ENCODE measurements at places on chromosomes 11 and 22.

DNA sequence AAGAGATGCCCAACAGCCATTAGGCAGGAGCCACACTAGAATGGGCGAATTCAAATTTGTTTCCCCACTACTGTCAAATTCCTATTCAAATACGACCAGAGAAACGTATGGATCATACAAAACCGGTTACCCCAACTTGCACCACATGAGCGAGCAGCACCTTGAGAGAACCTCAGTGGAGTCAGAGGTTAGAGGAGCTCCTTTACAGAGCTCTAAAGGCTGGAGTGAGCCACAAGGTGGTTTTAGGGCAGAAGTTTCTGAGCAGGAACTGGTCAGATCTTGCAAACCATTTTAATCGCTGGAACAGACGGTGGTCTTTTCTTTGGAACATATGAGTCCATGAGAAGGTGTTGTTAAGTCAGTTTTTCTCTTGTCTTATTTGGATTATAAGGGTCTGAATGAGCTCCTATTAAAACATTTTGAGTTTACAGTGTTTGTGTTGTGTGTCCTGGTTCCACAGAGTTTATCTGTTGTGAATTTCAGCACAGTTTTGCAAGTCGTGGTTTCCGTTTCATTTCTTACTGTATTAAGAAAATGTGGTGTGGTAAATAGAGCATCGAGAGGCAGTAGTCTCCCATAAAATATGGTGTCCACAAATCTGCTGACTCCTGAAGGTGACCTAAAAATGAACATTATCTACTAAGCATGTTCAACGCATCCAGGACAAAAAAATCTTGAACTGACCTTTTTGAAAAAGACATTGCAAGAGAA lies 471.7 kb downstream of the NTM start:
- DNase-seq: no peak

DNA sequence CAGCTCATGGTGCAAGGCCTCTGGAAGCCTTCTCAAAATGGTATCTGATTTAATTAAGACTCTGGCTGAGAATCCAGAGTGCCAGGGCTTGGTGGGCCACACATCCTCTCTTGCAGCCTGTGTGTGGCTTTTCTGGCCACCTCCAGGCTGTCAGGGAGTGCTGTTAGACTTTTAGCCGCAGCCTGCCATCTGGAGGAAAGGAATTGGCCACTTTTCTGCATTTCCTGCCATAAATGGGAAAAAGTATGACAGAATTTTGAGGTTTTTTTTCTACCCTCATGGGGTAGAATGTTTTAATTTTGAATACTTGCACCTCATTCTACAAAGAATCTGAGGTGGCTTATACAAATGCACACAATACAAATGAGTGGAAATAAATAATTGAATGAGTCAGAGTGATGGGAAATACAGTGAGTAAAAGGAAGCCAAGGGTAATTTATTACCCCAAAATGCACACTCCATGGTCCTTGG lies 218.4 kb downstream of the ADAMTS15 start:
- peak; percentile 30 for DNase-seq

GRCh38 chr22:37617431-37617830 lies 8.8 kb downstream of the GGA1 start:
- no peak for DNase-seq

DNA sequence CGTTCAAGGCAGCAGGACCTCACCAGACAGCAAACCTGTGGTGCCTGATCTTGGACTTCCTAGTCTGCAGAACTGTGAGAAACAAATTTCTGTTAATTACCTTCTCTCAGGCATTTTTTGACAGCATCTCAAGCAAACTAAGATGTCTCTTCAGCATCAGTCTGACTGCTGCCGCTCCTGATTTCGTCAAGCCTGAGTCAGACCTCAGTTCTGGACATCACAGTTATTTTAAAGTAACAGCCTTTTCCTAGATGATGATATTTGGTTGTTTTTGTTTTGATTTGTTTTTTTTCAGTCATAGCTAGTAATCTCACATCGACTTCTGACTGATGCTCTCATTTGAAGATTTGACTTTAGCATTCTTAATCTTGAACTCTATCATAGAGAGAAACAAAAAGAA lies 71.9 kb downstream of the BLID start:
- peak; percentile 66 for DNase-seq

- DNase-seq: peak; percentile 56
Observed at GRCh38 chr11:7278314-7278917, 26.7 kb downstream of the SYT9 start.

DNA sequence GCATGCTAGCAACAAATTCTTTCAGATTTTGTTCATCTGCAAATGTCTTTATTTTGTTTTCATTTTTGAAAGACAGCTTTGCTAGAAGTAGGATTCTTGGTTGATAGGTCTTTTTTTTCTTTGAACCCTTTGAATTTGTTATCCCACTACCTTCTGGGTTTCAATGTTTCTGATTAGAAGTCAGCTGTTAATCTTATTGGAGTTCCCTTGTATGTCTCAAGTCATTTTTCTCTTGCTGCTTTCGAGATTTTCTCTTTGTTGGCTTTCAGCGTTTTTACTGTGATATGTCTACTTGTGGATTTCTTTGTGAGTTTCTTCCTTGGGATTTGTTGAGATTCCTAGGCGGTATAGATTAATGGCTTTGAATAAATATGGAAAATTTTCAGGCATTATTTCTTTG lies 27.2 kb upstream of the MS4A8 start:
- no peak for DNase-seq

DNA sequence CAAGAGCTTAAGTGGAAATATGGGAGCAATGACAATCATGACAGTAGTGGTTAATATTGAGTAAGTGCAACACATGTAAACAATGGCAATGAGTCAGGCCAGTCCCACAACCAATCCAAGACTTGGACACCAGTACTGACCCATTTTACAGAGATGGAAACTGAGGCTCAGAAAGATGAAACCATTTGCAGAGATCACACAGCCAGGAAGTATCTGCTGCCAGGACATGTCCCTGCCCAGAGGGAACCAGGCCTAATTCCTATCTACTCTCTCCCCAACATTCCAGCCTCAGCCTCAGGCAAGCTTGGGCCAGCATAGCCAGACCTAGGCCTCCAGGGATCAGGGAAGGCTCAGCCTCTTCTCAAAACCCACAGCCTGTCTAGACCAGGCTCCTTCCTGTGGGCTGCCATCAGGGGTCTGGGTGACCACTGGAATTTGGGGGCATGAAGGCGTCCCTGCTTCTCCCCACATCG lies 395.1 kb downstream of the MN1 start:
- peak; percentile 27 for DNase-seq

- DNase-seq: no peak
Observed at GRCh38 chr22:24282401-24282800, 11.8 kb downstream of the SPECC1L start.

- no peak for DNase-seq
Observed at GRCh38 chr11:111035746-111036145, 209.8 kb upstream of the POU2AF2 start.

- no peak for DNase-seq
Observed at GRCh38 chr11:44565953-44566949, 788 bp downstream of the CD82 start.

DNA sequence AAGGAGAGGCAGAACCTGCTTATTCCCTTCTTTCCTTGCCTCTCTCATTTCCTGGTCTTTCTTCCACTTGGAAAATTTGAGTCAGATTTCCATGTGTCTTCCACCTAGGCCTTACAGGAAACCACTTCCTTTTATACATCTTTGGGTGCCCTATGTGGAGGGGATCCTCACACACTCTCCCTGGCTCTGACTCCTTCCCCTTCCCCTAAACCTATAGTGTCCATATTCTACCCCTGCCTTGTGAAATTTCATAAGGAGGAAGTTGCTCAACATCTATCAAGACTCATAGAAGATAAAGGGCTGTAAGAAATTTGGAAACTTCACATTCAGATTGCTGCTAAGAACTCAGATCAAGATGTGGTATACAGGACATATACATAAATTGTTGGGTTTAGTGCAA lies 20.4 kb downstream of the TUG1 start:
- no peak for DNase-seq

GRCh38 chr11:91164452-91164822 lies 941.6 kb upstream of the CHORDC1 start:
- peak; percentile 7 for DNase-seq

DNA sequence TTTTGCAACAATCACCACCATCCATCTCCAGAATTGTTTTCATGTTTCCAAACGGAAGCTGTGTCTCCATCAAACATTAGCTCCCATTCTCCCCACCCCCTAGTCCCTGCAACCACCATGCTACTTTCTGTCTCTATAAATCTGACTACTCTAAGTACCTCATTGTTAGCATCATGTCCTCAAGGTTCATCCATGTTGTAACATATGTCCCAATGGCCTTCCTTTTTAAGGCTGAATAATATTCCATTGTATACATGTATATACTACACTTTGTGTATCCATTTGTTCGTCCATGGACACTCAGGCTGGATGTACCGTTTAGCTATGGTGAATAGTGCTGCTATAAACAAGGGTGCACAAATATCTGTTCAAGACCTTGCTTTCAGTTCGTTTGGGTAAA lies 8.2 kb upstream of the DPF2 start:
- DNase-seq: no peak

GRCh38 chr11:42524534-42525227 lies 787.1 kb upstream of the API5 start:
- peak; percentile 8 for DNase-seq

DNA sequence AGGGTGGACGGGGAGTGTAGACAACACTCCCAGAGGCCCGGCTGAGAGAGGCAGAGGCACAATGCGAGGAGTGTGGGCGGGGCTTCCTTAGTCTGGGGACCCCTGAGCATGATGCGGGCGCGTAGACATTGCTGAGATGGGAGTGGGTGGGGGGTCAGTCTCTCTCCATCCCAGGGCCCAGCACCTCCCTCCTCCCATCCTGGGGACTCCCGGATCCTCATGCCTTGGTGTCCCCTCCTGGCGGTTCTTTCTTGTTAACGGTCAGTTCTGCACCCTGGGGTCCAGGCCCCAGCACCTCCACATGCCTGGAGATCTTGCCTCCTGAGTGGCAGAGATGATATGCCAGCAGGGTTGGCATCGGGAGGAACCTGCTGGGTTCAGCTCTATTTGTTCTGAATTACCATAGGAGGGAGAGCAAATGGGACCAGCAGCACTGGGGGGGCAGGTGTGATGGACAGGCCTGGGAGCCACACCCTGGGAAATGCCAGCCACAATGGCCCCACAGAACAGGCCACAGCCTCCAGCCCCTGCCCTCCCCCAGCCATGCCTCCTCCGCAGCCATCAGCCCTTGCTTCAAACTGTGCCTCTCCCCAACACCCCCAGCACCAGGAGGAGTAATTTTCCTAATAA lies 55.7 kb downstream of the RTL6 start:
- DNase-seq: no peak

DNA sequence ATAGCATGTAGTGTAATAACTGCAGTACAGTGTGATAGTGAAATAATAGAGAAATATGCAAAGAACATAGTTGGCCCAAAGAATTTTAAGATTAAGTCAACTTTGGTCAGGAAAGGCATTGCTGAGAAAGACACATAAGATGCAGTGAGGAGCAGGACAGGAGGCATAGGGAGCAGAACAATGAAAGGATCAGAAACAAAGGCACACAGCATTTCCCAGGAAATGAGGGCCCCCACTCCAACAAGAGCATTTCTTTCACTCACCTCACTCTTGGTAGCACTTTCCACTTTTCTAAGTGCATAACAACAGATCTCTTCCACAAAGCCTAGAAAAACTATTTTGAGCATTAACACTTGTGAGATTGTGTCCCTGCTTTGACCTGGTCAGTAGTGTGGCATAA lies 238.4 kb upstream of the FAT3 start:
- DNase-seq: no peak

GRCh38 chr22:37983860-37984791 lies at the start of gene SOX10:
Gene SOX10 (minus strand): TSS chr22:37984555. CDS start chr22:37983784, 771 bp downstream.
- DNase-seq: no peak

DNA sequence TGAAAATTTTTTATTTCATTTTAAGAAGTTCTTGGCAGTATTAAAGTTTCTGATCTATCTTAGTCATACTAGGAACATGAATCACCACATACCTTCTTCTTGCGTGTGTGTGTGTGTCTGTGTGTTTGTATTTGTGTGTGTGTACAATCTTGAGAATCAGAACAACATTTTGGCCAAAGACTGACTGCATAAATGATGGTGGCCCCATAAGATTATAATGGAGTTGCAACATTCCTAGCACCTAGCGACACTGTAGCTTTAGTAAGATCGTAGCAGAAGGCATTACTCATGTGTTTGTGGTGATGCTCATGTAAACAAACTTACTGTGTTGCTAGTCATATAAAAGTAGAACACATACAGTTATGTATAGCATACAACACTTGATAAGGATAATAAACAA lies 205.4 kb downstream of the FAM76B start:
- peak; percentile 81 for DNase-seq

DNA sequence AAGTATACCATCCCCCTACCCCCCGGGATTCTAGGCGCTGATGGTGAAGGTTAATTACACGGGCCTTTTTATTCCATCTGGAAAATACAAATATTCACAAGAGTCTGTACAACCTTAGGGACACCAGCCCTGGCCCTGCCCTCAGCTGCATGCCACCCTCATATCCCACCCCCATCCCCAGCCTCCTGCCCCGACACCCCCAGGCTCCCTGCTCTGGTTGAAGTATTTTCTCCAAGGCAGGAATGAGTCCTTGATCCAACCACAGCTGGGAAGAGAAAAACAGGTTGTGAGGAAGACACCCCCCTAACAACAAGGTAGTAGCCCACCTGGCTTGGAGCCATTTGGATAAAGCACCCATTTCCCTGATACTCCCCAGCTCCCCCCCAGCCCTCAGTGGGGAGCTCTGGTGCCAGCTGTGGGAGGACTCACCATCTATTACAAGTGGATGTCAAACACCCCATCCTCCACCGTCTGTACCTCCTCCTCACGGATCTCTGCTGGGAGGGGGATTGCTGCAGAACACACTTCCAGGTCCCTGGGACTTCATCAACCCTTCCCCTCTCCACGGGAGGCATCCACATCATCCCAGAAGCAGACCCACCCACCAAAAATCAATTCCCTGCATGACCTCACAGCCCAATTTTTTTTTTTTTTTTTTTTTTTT lies 4.0 kb upstream of the NRXN2 start:
- no peak for DNase-seq

DNA sequence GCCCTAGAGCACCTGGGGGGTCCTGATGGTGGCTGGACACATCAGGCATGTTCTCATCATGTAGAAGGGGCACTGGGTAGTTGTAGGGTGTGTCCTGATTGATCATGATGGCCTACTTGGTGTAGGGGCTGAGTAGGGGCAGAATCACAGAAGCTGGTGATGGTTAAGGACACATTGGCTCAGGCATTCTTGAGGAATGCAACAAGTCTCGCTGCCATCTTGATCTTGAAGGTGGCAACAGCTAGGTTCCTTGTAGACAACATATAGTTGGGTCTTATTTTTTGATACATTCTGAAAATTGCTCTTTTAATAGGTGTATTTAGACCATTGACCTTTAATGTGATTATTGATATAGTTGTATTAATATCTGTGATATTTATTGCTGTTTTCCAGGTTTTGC lies 28.1 kb downstream of the PPP6R3 start:
- no peak for DNase-seq

All from ELR (cell line).